ENCODE measurements at places on chromosomes 4 and X.

GRCh38 chrX:108292053-108292452, 146.2 kb downstream of the COL4A6 start:
- DNase-seq, result no peak

DNA sequence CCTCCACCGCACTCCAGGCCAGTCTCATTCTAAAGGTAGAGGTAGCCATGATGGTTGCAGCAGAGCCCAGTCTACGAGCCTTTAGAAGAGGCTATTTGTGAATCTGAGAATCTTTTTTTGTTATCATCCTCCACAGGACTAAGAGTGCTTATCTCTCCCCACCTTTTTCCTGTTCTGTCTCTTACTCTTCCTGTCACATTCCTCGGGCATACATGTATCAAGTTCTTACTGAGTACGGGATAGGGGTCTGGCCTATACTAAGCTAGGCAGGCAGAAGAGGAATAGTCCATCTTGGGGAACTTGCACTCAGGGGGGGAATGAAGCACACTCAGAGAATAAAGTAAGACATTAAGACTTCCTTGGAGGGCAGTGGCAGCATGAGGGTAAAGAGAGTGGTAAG, 25.7 kb downstream of the LAS1L start:
- no peak for DNase-seq

DNA sequence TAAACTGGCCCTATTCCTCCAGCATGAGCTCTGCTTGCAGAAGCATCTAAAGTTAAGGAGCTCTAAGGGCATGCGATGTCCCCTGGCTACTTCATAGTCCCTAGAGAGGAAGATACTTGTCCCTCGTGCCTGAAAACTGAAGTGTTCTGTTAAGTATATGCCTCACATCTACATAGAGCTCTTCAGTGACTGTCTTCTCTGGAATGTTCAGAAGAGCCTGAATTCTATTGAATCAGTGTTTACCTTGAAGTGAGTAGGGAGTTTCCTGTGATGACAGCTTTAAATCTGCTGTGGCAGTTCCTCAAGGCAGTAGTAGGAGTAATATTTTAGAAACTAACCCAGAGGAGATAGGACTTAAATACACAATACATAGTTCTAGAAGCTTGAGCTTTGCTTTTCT, 111.2 kb downstream of the ZNF518B start:
- DNase-seq, result no peak

- DNase-seq, result no peak
Measured at GRCh38 chr4:184268584-184269160, 51.0 kb upstream of the ENPP6 start.

- no peak for DNase-seq
Measured at GRCh38 chr4:141339391-141339790, 118.7 kb downstream of the ZNF330 start.

DNA sequence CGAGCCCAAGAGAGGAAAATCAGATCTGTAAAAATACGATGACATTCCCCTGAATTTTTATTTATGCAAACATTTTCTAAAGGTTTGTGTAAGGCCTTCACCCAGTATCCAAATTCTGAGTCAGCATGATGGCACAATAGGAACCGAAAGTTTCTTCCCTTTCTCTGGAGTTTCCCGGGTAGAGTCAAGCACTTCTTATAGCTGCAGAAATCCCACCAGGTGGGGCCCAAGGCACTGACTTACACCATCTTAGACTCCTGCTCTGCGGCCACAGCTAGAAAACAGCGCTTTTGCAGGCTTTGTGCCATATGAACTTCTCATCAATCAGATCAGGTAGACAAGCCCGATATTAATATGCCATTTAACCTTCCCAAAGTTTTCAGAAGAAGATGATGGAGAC, 13.4 kb downstream of the LEF1 start:
- DNase-seq, result peak; percentile 67

DNA sequence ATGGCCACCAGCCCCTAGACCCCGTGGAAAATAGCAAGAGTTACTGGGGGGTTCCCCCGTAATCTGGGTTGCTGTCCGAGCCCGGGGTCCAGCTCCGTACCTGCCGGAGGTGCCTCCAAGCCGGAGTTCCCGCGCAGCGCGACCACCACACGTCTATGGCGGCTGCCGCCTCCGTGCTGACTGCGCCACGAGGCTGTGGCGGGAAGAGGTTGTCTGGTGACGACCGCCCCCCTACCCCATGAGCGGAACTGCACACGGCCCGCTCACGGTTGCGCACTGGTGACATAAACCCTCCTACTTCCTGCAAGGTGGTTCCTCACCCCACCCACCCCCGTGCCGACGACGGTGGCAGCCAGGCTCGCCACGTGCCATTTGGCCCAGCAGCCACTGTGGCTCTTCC, at the start of gene PNMA5:
Gene PNMA5 (minus strand): TSS at position 184 of the 400 bp plus-strand sequence. CDS start 2,518 bp downstream, outside the sequence.
- no peak for DNase-seq

DNA sequence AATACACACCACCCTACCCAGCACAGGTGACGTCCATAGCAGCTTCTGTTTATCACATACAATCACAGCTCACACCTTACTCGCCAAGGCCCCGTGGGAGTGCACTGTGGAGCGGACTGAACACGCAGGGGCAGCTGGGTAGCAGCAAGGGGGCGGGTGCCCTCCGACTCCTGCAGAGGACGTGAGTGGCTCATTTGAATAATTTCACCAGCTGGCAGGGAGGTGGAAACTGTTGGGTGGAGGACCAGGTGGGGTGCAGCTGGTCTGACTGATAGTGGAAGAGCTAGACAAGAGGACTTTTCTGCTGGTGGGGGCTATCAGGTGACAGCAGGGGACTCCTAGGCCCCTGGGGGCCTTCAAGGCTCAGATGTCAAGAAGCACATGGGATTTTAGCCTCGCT, 16.3 kb downstream of the MAN2B2 start:
- no peak for DNase-seq

DNA sequence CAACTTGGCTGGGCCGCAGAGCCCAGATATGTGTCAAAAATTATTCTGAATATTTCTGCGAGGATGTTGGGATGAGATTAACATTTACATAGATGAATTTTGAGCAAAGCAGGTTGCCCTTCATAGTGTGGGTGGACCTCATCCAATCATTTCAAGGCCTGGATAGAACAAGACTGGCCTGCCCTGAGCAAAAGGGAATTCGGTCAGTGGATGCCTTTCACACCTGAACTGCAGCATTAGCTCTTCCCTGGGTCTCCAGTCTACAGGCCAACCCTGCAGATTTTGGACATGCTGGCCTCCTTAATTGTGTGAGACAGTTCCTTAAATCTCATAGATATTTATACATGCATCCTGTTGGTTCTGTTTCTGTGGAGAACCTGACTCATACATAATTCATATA, 32.4 kb upstream of the SLC10A4 start:
- no peak for DNase-seq

DNA sequence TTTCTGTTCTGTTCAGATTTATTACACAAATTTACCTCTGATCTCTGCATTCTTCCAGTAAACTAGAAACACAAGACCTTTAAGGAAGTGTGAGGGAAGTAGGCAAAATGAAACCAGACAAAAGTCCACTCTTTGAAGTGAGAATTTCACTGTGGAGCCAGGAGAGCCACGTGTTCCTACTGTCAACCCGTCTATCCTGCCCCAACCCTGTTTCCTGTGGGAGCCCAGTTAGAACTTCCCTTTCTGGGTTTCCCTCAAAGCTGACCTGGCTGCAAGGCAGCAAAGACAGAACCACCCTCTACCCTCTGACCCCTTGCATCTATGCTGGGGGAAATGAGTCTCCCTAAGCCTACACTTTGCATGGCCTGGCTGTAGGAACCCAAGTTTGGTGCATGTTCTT, 40.0 kb downstream of the TMEM144 start:
- no peak for DNase-seq

DNA sequence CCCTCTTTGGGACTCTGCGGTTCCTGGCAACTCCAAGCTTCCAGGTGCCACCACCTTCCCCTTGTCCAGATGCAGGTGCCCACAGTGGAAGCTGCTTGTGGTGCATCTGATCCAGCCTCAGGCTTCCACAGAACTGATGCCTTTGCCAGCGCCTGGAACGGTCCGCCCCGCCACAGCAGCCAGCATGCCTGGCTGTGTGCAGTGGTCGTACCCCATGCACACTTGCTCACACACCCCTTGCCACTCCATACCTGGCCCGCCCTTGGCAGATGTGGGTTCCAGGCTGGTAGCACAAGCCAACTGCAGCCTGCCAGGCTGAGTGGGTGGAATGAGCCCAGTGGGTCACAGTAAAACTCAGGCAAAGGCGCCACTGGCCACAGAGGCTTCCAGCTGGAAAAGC, 240.5 kb downstream of the PPP4R3C start:
- DNase-seq, result no peak

DNA sequence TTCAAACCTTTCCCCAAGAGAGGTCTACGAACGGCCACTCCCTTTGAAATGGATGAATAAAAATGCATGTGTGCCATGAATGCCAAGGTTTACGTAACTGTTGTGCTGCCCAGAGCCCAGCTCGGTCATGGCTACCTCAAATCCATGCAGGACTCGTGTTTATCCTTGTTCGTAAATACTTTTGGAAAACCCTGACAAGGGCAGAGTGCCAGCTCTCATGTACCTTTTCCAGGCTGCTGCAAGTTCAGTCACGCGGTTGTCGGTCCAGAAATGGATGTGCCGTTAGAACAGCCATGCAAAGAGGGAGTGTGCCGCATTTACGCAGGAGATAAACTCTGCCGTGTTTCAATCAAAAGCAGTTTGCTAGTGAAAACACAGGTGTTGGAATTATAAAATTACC, 123.4 kb downstream of the AMELX start:
- DNase-seq, result no peak

DNA sequence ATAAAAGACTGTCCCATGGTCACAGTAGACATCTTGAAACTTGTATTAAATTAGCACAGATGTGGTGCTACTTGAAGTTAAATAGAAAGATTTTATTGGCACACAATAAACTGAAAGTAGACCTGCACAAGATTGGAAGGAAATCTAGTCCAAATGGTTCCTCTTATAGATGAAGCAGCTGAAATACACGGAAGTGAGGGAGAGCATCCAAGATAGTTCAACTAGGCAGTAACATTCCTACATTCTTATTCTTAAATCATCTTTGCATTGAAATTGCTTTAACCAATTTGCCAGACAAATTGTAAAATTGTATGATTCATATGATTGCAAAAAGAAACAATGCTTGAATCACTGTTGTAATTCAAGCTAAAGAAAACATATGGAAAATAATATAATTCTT, 87.6 kb upstream of the VCX3B start:
- no peak for DNase-seq

GRCh38 chr4:48255959-48256342, 13.7 kb downstream of the TEC start:
- DNase-seq, result no peak

DNA sequence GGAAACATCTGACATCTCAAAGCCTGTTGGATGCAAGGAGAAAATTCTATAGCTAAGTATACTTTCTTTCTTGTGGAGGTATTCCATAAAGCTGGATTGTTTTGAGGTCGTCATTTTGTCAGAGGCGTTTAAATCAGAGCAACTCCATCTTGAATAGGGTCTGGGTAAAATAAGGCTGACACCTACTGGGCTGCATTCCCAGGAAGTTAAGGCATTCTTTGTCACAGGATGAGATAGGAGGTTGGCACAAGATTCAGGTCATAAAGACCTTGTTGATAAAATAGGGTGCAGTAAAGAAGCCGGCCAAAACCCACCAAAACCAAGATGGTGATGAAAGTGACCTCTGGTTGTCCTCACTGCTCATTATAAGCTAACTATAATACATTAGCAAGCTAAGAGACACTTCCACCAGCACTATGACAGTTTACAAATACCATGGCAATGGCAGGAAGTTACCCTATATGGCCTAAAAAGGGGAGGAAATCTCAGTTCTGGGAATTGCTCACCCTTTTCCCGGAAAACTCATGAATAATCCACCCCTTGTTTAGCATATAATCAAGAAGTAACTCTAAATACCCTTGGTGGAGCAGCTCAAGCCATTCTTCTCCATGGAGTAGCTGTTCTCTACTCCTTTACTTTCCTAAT, 11.9 kb downstream of the HSD17B13 start:
- no peak for DNase-seq

DNA sequence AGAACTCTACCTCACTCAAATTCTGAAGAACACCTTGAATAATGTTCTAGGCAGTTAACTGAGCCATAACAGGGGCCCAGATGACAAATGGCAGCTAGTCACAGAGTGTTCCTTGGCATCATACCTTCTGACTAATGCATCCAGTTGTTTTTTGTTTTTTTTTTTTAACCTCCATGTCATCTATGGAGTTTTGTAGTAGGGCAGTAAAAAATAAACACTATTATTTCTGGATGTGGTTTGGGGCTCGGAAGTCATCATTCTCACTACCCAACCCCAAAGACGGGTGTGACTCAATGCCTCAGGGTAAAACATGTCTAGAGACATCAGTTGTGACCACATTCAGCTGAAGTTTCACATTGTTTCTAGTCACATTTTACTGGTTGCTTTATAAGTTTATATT, 31.2 kb upstream of the MCF2 start:
- no peak for DNase-seq

DNA sequence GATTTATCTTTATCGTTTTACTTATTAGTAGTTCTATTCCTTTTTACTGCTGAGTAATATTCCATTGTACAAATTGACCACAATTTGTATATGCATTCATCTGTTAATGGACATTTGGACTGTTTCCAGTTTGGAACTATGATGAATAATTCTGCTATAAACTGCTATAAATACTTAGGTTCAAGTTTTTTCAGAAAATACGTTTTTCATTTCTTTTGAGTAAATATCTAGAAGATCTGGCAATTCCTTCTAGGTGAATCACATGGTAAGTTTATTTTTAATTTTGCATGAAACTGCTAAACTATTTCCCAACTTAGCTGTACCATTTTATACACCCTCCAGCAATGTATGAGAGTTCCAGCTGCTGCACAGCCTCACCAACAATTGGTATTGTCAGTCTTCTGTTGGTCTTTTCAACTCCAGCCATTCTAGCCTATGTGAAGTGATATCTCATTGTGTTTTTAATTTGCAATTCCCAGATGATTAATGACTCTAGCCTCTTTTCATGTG, 22.2 kb downstream of the LIN54 start:
- no peak for DNase-seq

GRCh38 chrX:3757510-3758025, 44.1 kb upstream of the PRKX start:
- no peak for DNase-seq

DNA sequence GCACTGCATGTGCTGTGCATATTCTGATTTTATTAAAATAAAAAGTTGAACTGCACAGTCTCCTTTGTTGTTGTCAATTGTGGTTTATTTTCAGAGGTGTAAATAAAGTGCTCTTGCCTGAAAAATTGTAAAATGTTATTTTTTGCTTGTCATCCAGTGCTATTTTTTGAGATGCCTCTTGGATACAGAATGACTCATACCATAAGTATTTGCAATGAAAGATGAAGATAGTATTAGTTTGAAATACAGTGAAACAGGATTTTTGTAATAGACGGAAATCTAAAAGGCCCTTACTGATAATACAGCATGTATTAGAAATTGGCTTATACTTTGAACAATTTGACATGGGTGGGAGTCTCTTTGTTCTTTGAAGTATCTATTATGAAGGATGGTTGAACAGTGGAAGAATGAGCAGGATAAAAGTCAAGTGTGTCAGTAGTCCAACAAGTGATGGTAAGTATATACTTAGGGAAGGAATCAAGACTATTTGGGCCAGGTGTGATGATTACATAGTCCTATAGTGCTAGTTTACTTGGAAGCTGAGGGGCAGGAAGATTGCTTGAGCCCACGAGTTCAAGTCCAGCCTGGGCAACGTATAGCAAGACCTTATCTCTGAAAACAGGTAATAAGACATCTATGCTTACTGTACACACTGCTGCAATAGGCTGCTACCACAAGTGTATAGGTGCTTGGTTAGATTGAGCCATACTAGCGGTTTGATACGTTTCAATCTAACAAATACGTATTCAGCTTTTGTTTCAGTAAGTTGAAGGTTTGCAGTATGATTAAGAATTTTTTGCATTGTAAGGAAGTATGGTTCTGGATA, 16.4 kb downstream of the DDX3X start:
- DNase-seq, result no peak

- no peak for DNase-seq
Measured at GRCh38 chr4:184515606-184516005, 41.3 kb upstream of the IRF2 start.
